ENCODE measurements at places on chromosomes 1 and 21.

DNA sequence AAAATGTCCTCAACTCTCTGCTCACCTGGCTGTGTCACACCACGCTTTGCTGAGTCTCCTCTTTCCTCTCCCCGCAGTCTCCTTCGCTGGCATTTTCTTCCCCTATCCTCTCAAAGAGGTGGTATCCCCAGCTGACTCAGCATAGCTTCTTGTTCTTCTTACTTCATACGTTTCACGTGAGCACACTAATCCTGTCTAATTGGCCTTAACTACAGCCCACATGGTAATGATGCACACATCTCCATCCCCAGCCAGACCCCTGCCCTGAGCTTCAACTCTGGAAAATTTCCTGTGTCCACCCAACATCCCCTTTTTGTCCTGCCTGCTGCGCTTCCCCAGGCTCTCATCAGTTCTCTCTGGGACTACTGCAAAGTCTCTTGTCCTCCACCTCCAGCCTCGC, 169.8 kb downstream of the TTLL7 start:
- DNase-seq: no peak

GRCh38 chr1:169462385-169462784, 23.4 kb downstream of the SLC19A2 start:
- no peak for DNase-seq

DNA sequence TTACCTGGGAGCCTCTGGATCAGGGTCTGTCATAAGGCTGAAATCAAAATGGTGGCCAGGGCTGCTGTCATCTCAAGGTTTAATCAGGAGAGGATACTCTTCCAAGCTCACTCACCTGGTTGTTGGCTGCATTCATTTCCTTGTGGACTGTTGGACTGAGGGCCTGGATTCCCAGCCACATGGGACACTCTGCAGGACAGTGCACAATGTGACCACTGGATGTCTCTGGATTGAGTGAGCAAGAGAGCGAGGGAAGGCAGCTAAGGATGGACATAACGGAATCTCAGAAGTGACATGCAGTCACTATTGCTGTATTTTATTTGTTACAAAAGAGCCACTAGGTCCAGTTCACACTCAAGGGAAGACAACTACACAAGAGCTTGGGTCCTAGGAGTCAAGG, 229.1 kb downstream of the S1PR1 start:
- DNase-seq: no peak

- no peak for DNase-seq
Measured at GRCh38 chr1:222404710-222405109, 143.2 kb downstream of the HHIPL2 start.

GRCh38 chr1:111483166-111483565, 9.4 kb downstream of the C1orf162 start:
- peak; percentile 19 for DNase-seq

- no peak for DNase-seq
Measured at GRCh38 chr1:245279346-245279745, 124.6 kb downstream of the KIF26B start.

DNA sequence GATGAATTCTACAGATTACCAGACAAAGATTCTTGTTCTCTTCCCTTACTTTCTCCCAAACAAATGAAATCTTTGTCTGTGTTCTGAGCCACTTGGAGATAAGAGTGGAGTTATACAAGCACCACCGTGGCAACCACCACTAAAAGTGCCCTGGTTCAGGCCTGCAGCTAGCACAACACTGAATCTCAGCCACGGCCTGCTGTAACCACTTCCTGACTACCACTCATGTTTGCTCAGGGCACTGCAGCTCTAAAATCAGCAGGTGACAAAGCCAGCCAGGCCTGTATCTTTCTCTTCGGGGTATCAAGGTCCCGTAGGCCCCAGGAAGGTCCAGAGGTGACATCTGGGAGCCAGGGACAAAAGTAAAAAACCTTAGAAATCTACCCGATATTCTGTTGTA, 3.2 kb upstream of the OR2T6 start:
- DNase-seq: no peak

DNA sequence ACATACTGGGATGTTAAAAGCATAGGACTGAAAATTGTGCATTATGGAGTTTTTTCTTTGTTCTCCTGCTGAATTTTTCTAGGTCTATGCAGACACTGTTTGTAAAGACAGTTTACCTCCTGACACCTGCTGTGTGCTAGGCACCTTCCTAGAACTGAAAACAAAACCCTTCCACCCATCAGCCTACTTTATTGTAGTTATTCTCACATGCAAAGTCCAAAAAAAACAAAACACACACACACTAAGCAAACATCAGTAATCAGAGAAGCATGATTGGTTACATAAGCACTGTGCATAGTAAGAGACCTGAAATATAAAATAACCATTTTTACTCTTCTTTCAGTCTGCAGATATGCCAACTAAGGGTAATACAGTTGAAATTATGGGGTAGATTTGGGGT, 195.1 kb downstream of the CRB1 start:
- DNase-seq: no peak

- no peak for DNase-seq
Measured at GRCh38 chr1:236081546-236082227, 16.8 kb upstream of the NID1 start.

DNA sequence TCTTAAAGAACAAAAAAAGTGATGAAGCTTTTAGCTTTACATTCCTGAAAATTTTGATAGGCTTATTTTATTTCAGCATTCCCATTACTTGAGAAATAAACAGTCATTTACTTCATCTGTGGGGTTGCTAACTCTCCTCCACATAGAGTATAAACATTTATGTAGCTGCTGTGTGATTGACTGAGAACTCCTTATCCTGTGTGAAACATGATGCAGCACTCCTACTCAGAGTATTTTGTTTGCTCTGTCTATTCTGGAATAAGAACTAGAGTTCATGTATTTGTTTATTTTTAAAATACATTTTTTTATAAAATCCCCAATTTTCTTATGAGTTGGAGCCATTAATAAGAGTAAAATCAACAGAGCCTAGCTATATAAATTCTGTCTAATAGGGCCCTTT, 318.7 kb upstream of the SPAG17 start:
- DNase-seq: no peak

DNA sequence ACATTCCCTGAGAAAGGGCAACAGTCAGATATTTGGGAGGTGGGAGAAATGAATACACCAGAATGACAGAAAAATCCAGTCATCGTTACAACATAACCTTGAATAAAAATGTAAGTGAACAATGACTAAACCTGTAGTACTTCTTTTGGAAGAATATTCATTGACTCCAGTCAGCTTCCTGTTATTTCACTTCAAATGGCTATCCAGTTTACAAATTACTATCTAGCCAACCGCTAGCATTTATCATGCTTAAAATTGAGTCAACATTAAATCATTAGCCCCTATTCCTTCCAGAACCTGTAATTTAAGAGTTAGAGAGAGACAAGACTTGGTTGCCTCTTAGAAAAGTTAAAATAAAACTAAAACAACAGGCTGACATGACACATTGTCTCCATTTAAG, 33.6 kb downstream of the WLS start:
- no peak for DNase-seq

DNA sequence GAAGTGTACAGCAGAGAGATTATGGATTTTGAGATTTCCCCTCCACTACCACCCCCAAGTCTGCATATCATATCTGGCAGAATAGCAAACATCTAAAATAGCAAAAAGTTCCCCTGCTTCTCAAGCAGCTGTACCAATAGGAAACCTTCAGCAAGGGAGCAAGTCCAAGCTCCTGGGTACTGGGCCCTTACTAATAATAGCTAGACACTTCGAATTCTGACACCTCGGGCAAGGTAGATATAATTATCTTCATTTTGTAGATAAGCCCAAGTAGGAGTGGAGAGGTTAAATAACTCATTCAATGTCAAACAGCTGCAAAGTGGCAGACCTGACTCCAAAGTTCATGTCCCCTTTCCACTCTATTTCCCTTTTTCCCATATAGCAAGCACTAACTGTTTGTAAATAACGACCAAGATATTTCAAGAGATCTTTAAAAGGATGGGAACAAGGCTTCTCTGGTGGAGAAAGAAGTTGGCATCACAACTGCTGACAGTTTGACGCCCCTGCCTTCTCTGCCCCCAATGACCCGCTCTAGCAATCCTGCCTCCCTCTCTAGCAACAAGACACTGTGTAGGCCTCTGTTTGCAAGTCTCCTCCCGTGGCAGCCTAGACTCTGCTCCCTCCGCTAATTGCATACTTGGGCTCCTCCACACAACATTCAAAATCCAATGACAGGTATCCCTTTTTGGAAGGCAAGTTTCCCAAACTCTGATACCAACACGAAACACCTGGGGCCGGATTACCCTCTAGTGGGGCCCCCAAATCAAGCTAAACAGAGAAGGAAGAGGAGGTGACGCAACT, 18.7 kb upstream of the ADAR start:
- DNase-seq: peak; percentile 8

DNA sequence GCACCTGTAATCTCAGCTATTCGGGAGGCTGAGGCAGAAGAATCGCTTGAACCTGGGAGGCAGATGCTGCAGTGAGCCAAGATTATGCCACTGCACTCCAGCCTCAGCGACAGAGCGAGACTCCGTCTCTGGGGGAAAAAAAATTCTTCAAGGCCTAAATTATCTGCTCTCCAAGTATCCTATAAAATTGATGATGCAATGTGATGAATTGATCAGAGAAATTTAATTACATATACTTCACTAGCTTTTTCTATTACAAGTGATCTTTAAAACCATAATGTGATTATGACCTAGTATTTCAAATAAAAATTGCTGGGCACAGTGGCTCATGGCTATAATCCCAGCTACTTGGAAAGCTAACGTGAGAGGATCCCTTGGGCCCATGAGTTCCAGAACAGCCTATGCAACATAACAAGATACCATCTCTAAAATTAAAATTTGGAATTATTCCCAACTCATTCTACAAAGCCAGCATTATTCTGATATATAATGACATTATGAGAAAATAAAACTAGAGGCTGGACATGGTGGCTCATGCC, 43.7 kb downstream of the ARID4B start:
- no peak for DNase-seq

DNA sequence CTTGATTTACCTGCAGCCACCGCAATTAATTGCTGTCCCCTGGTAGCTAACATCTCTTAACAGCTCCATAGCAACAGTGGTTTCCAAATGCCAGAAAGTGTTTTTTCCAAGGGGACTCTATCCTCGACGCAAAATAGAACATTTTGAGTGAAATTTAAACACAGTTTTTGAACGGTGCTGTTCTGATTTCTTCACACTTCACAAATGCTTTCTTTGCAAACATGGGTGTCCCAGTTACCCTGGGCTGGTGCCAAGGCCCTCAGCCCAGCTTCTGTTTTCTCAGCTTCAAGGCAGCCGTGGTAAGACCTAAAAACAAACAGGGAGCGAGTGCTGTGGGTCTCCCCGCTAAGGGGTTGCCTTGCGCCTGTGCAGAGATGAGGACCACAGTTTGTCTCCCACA, 147.3 kb upstream of the VAMP3 start:
- DNase-seq: no peak

DNA sequence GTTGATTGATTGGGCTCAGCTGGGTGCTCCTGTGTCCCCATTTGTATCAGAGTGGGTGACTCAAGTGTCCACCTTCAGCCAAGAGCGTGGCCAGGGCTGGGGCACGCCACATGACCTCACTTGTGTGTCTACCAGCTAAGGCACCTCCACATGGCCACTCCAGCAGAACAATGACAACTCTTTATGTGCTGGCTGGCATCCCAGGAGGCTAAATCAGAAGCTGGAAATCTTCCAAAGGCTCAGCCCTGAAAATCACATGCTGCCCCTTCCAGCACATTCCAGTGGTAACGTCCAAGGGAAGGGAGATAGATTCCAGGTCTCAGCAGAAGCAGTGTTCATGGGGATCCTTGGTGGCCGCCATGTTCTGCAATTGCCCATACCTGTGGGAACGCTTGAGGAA, 585.5 kb downstream of the AJAP1 start:
- DNase-seq: no peak

- peak; percentile 97 for DNase-seq
Measured at GRCh38 chr1:8985915-8986813, 40.1 kb downstream of the SLC2A7 start.

DNA sequence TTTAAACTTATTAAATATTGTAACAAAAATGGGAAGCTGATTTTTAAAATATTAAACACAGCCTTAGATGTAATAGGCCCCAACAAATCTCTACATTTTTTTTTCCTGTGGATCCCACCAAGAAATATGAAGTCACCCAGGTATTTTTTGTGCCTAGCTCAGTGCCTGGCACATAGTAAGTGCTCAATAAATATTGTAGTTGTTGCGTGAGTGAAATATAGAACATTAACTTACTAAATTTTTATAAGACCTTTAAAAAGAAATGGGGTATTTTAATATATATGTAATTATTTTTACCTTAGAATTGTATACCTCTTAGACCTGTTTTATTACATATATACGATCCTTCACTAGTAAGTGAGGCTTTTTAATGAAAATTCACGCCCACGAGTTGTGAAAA, 569 bp upstream of the DNAH14 start:
- DNase-seq: no peak

- DNase-seq: no peak
Measured at GRCh38 chr1:239725933-239726332, 339.6 kb downstream of the CHRM3 start.

DNA sequence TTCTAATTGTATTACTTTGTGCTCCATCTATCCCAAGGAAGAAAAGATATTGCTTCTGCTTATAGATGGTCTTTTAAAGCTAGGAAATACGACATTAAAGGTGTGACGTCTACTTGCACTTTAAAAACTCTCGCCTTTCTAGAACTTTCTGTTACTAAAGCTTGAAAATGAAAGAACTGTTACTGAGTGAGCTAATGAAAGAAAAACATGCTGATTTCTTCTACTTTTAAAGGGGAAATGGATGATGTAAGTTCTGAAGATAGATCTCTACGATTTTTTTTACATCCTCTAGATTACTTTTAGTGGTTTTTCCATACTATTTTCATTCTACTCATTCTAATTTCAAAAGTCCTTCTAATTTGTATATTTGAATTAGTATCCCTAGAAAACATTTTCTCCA, 387.5 kb downstream of the USP25 start:
- peak; percentile 41 for DNase-seq

GRCh38 chr1:190908691-190909090, 431.0 kb upstream of the BRINP3 start:
- peak; percentile 62 for DNase-seq

DNA sequence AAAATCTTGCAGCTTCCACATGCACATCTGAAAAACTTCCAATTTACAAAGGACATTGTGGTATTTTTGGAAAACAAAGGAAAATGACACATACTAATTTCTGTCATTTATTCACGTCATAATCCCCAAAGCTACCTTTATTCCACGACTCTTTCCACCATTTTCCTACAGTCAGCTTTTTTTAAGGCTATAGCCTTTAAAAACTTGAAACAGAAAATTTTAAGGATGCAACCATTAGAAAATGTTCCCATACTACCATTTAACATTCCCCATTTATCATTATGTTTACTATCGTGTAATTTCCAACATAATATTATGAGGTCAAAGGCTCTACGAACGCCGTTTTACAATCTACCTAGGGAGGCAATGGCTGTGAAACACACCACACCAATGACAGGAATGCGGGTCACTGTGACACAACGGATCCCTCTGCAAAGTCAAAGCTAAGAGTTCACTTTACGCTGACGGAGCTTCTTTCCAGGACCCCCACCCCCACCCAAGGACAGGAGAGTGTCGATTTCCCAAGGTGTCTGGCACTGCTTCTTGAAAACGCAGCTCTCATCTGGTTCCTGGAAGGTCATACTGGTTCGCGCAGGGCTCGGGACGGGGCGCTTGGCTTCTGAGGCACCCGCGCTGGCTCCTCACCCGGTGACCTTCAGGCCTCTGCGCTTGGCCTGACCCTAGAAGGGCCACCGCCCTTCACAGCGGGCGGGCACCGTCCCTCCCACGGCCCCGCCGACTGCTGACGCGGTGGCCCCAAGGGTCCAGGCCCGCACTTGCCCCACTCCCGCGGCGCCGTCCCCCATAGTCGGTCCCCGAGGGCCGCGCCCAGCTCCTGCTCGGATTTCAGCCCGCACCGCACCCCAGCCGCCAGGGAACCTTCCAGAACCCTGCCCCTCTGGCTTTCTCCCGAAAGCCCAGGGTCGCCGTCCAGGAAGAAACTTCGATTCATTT, 50.5 kb upstream of the ATF3 start:
- DNase-seq: peak; percentile 43

Data from fibroblast of skin of scalp (primary cell).